Naive thymus-derived CD8-positive, alpha-beta T cell (primary cell): ENCODE measurements at places on chromosomes 11 and 22.

GRCh38 chr11:23668324-23668723, 808.0 kb upstream of the CCDC179 start:
- DNase-seq: no peak

GRCh38 chr22:36763576-36763975, 12.3 kb downstream of the IFT27 start:
- no peak for DNase-seq

GRCh38 chr11:94536386-94536785, 7.3 kb upstream of the FUT4 start:
- no peak for DNase-seq

GRCh38 chr22:46007003-46007847, 30.3 kb upstream of the WNT7B start:
- DNase-seq: no peak

DNA sequence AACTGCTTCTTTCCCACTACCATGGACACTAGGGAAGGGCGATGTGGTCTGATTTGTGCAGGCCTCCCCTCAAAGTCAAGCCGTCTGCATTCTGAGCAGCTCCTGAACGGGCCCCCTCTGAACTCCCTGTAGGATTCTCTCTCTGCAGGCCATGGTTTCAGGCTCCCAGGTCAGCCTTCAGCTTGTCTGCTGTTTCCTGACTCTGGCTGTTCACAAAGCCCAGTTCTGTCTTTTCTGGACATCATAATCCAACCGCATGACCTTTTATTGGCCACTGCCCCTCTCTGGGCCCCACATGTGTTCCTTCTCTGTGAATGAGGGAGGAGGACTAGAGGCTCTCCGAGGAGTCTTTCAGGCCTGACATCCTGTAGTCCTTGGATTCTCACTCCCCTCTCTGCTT, 161.0 kb downstream of the FEZ1 start:
- DNase-seq: no peak

DNA sequence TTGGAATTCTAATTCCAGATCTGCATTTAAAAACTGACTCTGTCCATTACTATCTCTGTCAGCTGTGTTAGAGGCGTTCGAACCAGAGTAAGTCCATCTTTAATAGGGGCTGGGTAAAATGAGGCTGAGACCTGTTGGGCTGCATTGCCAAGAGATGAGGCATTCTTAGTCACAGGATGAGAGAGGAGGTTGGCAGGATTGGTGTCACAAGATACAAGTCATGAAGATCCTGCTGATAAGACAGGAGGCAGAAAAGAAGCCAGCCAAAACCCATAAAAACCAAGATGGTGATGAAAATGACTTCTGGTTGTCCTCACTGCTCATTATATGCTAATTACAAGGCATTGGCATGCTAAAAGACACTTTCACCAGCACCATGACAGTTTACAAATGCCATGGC, 356.3 kb upstream of the ISX start:
- DNase-seq: no peak

DNA sequence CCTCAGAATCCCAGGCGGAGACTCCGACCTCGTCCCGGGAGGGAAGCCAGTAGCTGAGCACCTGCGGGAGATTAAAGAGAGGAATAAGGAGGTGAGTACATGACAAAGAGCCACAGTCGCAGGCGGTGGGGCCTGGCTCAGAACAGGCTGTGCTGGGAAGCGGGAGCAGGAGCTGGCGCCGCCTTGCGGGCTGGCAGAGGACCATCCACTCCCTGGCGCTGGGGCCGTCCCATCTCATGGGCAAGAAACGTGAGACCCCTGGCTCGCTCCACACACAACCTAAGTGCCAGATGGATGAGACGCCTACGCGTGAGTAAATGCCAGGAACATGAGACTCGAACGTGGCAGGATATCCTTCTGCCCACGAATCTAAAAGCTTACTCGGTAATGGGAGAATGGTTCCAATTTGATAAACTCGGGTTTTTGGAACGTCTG, 6.3 kb downstream of the CEND1 start:
- no peak for DNase-seq

DNA sequence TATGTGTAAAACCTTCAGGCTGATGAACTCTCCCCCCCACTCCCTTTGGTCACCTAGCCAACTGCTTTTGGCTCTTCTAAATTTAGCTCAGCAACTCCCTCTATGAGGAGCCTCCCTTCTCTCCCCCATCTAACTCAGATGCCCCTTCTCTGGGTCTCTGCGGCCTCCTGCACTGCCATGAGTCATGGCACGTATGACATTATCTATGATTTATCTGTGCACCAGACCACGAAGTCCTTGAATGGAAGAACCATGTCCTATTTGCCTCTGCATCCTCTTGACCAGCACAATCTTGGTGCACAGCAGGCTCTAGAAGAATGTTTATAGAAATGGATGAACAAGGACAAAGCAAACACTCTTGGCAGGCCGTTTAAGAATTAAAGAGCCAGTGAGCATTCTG, 46.0 kb downstream of the RPL27A start:
- DNase-seq: no peak

DNA sequence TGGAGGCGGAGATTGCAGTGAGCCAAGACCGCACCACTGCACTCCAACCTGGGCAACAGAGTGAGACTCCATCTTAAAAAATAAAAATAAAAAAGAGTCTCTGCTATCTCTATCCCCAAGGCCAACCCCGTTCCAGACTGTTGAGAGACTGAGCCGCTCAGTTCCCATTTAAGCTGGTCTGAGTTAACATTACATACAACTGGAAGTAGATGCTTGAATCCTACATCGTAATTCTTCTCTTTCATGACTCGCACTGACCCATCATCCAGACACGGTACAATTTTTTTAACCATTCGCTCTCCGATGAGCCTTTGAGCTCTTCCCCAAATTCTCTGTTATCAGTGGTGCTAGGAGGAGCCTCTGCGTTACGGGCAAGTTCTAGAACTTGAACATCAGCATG, 4.9 kb upstream of the CYTH4 start:
- no peak for DNase-seq

DNA sequence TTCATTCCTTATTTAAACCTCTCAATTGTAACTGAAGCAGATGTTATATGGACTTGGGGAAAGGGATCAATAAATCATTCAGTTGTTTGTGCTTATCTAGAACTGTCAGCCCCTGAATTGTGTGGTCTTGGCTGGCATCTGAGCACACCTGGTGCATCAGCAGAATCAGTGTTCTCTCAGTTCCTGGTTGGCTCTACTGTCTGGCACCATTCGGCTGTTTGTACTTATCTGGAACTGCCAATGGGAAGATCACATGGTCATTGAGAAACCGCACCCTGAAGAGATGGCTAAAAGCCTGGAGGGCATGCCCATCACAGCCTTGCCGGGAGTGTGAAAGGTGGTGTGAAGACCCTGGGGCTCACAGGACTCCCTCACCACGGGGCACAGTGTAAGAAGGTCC, 37.1 kb upstream of the EHF start:
- DNase-seq: no peak

- no peak for DNase-seq
Observed at GRCh38 chr22:44574640-44575380, 76.8 kb upstream of the RTL6 start.

DNA sequence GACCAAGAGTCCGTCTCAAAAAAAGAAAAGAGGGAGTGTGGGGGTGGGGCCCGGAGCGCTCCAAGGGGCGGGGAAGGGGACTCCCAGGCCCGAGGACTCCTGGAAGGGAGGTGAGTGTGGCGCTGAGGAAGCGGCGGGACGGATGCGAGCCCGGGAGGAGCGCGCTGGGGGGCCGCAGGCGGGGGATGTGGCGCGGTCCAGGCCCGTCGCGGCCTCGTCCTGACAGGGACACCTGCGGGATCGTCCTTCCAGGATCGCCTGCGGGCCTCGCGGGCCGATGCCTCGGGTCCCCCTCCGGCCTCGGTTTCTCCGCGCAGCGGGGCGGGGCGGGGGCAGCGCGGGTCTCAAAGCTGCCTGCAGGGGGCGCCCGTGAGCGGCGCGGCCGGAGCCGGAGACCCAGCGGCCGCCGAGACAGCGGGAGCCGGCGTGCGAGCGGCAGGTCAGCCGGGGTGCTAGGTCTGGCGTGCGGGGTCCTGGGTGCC, 3.8 kb upstream of the ADORA2A start:
- DNase-seq: peak; percentile 66

DNA sequence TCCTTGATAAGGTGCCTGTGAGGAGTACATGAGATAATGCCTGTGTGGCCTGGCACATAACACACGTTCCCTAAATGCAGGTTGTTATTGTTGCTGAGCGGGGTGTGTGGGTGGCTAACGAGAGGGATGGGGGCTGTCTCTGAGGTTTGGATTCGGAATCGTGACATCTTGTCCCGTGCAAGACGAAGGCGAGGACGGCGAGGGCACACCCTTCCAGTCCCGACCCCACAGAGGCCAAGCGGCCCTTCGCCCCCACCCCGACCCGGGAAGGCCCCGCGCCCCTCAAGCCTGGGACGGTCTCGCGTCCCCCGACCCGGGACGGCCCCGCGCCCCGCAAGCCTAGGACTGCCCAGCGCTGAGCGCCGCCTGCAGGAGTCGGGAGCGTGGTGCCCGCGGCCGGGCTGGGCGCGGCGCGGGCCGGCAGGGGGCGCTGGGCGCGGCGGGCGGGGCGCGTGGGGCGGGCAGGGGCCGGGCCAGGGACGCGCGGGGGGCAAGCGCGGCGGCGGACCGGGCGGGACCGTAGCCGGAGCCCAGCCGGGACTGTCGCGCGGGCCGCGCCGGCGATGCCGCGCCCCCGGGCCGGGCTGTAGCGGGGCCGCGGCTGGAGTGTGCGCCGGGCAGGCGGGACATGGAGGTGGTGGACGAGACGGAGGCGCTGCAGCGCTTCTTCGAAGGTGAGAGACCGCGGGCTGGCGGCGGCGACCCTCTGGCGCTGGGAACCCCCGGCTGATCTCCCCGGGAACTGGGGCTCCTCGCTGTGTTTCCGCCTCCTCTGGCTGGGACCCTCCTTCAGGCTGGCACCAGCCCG, at the start of gene MYRF:
TSS of gene MYRF (plus strand) at position 520 of the 808 bp plus-strand sequence. CDS start at position 629, 109 bp downstream.
- peak; percentile 69 for DNase-seq

DNA sequence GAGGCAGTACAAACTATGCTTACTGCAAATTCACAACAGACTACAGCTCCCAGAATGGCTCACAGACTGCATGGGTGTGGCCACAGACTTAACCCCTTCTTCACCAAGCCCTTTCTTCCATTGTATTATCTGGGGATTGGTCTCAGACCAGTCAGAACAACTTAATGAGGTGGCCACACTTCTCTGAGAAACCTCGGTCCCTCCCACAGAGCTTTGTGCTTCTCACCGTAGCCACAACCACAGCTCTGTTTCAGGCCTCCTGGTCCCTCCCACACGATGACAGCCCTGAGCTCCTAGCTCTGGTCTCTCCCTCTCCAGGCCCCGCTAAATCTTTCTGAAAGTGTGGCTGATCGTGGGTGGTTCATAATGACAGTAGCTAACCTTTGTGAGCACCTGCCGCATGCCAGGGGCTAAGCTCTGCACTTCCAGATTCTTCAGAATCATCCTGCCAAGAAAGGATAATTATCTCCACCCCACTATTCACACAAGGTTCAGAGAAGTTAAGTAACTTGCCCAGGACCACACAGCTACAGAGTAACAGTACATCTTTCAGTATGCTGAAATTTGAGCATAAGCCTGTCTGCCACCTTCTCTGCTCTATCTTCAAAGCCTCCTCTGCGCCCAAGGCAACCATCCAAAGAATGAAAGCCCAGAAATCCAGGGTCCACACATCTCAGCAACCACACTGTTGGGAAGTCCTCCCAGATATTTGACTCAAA, 5.4 kb downstream of the PDE2A start:
- DNase-seq: no peak

DNA sequence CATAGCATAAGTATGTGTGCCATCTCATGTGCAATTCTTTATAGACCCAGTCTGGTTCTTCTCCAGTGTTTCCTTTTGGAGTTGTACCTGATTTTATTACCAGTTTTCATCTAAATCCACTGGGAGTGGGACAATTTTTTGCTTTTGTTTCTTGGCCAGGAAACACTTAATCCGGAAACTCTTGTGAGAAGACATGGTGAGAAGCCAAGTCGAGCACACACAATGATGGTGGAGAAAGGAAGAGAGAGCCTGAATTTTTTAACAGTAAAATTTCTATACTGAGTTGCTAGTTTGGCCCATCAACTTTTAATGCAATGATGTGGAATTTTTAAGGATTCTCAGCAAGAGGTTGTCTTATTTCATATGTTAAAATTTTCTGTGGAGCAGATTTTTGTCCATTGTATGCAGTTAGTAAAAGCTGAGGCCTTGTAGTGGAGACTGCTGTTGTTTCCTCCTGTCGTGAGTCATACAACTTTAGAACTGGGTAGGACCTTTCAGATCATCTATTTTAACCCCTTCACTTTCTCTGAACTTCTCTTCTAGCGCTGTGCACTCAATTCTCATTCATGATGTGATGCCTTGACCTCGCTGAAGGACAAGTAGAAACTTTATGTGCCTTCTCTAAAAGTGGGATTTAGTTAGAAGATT, 17.1 kb downstream of the FAR1 start:
- no peak for DNase-seq

DNA sequence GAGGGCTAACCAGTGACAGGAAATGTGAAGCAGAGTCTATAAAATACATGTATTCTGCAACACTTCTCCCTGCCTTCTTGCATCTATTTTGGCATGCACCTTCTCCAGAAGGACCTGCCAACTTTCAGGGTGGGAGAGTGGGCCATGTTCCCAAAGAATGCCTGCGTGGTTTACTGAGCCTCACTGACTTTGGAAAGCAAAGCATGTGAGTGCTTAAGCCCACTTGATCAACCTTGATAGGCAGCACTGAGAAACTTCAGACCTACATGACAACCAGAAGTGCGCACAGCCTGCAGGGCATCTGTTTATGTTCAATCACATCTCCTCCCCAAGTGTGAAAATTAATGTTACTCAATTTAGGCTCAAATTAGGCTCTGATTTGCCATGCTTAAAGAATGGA, 69.2 kb downstream of the AMOTL1 start:
- no peak for DNase-seq

- DNase-seq: no peak
Observed at GRCh38 chr22:42645938-42646568, 3.1 kb downstream of the CYB5R3 start.

- no peak for DNase-seq
Observed at GRCh38 chr11:110951950-110952503, 239.8 kb upstream of the ARHGAP20 start.

GRCh38 chr11:120717042-120717441, 205.5 kb downstream of the GRIK4 start:
- no peak for DNase-seq

DNA sequence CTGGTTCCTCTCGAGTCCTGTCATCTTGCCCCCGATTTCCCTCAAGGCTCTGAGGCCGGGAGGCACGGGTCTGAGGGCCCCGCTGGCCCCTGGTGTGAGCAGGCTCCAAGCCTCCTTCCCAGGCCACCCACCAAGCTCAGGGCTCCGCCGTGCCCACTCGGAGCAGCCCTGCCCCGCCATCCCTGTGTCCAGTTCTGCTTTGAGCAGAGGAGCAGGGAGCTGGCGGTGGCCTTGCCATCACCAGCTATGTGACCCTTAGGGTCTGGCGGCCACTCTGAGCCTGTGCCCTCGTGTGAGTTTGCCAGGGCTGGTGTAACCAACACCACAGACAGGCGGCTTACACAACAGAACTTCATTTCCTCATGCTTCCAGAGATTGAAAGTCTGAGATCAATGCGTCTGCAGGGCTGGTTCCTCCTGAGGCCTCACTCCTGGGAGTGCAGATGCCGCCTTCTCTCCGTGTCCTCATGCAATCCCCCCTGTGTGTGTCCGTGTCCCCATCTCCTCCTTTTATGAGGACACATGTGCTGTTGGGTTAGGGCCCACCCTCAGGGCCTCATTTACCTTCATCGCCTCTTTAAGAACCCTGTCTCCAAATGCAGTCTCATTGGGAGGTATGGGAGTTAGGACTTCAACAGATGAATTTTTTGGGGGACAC, 36.5 kb upstream of the CELSR1 start:
- DNase-seq: peak; percentile 45

GRCh38 chr11:32331792-32332191, 103.5 kb downstream of the WT1 start:
- no peak for DNase-seq

- DNase-seq: no peak
Observed at GRCh38 chr11:95088946-95089619, 563 bp upstream of the ENDOD1 start.
